ENCODE measurements at places on chromosomes 12 and 14.

DNA sequence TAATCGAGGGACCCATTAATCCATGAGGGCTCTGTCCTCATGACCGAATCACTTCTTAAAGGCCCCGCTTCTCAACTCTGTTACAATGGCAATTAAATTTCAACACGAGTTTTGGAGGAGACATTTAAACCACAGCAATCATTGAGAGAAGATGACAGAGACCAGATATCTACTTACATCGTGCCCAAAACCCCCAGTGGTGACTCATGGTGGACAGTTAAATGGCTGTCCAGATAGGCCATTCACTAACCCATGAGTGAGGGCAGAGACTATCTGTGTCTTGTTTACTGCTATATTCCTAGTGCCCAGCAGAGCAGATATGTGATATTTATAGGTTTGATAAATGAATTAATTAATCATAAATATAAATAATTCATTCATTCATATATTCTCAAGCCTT lies 20.0 kb upstream of the FLVCR2 start:
- no peak for ATAC-seq

DNA sequence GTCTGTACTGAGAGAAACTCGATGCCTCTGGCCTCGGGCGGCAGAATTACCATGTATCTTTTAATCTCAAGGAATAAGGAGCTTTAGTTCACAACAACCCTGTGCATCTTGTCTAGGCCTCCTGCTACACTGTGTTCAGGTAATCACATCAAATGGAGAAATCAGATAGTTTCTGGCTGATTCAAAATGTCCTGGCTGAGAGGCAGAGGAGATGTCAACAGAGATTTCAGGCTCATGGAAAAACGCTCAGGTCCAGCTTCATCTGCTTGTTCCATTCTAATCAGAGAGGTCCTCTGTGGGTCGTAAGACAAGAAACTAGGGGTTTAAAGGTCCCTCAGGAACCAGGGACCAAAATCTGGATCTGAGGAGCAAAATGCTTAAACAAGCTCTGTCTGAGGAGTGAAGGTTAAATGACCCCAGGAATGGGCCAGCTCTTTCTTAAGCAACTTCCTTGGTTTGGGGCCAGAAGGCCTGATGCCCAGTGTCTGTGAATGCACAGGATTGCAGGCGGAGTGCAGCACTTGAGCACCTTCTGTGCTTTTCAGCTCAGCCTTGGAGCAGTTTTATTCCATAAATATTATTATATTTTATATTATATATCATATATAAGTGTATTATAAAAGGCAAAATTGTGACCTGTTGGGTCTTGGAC lies 170.2 kb upstream of the PRICKLE1 start:
- no peak for ATAC-seq

- no peak for ATAC-seq
These were observed 162.7 kb upstream of the CNOT2 start for GRCh38 chr12:70080566-70080965.

GRCh38 chr14:31024010-31024480 lies 1.4 kb upstream of the AP4S1 start:
- ATAC-seq: no peak

DNA sequence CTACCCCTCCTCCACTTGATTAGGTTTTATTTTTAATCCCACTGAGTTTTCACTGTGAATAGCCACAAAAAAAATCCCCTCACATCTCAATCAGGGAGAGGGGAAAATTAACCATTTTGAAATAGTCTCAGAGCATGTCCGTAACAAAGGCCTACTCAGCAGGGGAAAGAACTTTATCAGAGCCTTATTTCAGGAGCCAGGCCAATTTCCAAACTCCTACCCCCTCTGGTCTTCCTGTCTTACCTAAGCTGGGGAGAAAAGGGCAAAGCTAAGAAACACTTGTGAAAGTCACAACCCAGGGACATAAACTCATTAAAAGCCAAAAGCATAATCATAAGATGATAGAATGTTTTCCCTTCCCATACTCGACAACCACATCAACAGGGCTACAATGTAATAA lies 260.3 kb upstream of the DIO3 start:
- no peak for ATAC-seq

GRCh38 chr12:32489070-32489469 lies 89.7 kb downstream of the FGD4 start:
- ATAC-seq: no peak

- ATAC-seq: no peak
These were observed 47.1 kb upstream of the GZMB start for GRCh38 chr14:24681056-24681455.

- ATAC-seq: no peak
These were observed 20.4 kb downstream of the MAP3K9 start for GRCh38 chr14:70788898-70789297.

DNA sequence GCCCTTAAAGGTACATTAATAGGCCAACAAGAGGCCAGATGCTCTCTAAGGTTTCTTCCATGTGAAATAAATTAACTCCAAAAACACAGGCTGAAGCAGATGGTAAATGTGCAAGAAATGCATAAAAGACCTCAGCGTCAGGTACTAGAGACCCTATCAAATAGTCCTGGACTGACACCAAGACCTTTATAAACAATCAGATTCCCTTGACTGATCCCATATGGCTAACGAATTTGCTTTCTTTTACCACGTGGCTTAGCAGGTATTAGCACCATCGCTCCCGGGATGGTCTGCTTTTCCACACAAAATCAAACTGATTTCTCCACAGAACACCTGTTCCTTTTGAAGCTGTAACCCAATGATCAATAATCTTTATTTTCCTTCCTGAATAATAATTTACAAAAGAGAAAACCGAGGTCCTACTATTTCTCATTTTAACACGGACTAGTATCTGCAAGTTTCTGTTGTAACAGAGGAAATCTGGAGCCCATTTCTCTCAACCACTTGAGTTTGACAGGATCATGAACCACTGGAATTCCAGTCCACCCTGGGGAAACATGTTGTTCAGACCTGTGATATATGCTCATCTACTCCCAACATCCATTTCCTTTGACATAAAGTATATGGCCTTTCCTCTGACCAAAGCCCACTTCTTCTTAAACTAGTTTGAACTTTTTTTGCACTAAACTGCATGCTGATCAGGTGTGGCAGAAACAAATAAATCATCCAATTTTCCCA lies 48.2 kb upstream of the DAAM1 start:
- ATAC-seq: no peak

- ATAC-seq: peak; percentile 44
These were observed 89.6 kb downstream of the ERC1 start for GRCh38 chr12:1080520-1081223.

GRCh38 chr12:128940090-128940888 lies 87.0 kb downstream of the GLT1D1 start:
- no peak for ATAC-seq

GRCh38 chr12:80313209-80313608 lies 130.8 kb upstream of the PTPRQ start:
- ATAC-seq: no peak

DNA sequence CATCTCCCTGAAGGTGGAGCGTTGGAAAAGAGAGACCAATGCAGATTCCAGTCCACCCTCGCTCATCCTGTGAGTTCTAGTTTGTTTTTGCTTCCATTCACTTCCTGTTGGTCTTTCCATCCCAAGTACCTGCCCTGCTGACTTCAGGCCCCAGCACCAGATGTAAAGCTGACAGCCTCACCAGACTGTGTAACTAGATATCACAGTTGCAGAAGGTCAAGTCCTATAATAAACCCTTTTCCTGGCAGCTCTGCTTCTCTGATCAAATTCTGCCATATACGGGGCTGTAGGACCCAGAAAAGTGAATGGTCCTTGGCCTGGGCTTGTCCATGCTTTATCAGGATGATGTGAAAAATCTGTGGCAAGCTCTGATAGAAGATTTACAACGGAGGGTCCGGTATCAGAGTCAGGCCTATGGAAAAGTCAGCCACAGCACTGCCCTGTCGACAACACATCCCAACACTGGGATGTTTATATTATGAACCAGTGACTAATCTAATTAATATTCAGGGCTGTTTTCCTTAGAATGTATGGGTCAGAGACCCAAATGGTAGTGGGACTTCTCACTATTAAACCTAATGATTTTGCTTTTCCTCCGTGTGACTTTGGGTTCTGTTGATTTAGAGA lies 42.1 kb downstream of the CCDC175 start:
- ATAC-seq: no peak

- ATAC-seq: no peak
These were observed 21.3 kb upstream of the EIF2B2 start for GRCh38 chr14:74981462-74981782.

DNA sequence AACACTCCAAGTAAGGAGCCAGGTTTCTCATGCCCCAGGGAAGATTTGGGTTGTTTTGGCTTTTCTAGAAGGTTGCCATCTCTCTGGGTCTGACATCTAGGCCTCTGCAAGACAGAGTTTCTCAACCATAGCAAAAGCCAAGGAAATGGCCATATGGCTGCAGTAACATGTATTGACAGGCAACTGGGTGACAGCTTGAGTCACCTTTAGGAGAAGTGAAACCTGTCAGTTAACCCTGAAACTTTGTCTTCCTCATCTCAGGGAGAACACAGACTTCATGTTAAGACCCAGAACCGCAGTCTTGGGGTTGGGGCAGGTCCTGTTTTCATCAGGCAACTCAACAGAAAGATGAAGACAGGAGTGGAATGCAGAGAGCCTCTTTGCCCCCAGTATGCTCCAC lies 46.0 kb upstream of the PLBD1 start:
- ATAC-seq: peak; percentile 56

GRCh38 chr14:69320581-69321365 lies 60.8 kb downstream of the GALNT16 start:
- ATAC-seq: no peak

GRCh38 chr14:54603362-54603761 lies 36.4 kb downstream of the SAMD4A start:
- ATAC-seq: no peak

DNA sequence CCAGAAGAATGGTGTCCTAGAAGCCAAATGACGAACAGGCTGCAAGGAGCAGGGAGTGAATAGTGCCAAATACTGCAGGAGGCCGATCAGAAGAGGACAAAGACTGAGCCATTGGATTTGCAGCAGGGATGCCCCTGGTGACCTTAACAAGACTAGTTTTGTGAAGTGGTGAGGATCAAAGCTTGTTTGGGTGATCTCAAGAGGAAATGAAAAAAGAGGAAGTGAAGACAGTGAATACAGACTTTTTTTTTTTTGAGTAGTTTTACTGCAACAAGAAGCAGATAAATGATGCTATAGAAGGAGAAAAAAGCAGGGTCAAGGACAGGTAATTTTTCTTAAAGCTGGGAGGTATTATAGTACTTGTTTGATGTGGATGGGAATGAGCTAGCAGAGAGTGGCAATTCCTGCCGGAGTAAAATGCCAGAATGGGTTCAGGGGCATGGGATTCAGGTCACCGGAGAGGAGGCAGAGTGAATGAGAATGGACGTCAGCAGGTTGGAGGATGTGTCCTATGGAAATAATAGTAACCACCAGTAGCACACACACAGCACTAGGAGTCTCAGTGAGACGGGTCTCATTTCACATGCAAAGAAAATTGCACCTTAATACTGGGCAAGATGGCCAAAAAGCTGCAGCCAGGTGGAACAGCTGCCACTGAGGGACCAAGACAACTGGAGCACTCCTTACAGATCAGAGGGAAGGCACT lies 345.8 kb upstream of the CCDC196 start:
- ATAC-seq: no peak

DNA sequence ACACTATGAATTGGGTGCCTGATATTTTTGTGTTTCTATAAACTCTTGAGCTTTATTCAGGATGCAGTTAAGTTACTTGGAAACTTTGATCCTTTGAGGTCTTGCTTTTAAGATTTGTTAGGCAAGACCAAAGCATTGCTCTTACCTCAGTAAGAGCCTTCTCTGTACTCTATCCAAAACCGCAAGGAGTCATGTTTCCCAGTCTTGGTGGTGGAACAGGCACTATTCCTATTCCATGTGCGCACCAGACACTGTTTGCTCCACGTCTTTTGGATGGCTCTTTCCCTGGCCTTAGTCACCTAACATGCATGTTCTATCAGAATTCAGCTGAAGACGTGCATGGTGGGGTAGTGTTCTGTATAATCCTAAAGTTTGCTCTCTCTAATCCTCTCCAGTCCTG lies 23.5 kb downstream of the CSRP2 start:
- no peak for ATAC-seq

DNA sequence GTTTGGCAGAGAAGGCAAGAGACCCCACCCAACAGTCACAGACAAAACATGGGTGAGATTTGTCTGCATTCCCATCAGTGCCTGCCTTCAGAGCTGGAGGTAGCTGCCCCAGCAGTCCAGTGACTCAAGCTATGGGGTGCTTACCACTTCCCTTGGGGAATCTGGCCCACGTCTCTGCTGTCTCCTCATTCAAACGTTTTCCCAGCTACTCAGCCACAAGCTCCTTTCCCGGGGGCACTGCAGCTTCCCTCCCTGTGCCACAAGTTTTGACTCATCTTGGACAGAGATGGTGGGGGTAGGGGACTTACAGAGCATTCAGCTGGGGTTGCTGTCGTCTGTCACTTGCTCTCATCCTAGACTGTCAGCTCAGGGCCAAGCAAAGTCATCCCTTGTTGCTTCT lies 66.6 kb downstream of the FBXL14 start:
- ATAC-seq: no peak

DNA sequence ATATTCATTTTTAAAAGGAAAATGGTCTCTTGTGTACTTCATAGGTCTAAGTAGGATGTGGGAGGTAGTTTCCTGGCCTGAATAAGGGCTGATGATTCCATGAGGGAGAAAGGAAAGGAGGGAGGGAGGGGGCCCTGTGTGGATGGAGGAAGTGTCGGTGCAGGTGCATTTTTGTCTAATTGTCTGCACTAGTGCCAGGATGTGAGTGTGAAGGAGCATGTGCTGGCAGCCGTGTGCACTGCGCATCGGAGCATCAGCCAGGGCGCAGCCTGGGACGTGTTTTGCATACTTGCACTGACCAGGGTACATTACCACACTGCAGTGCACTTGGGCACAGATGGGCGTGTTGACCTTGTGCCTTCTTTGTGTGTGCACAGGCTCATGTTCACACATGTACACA lies 29.2 kb downstream of the SMUG1 start:
- ATAC-seq: no peak

DNA sequence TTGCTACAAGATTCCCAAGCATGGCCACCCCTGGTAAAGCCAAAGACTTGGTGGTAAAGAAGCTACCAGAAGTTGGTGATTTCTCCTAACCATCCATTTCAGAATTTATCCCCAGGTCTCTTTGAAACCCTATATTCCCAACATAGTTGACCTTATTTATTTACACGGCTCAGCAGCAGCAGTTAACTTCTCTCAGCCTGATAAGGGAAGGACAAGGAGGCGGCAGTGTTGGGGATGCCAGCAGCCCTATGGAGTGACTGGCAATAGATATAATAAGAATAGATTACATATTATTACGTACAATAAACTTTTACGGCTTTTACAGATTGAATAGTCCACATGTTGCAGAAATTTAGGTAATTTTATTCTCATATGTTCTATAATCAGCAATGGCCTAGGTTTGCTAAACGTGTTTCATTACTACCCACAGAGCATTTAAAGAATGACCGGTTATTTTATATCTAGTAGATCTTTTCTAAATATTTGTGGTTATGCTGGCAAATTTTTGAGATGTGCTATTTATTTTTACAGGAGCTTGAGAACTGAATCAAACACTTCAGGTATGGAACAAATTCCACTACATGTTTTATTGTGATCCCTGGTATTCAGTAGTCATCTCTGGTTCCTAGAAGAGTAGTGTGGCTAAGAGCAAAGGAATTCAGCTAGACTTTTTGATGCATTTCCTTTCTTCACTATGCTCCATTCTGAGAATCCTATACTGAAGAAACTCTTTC lies 19.8 kb upstream of the PALS1 start:
- ATAC-seq: no peak

GRCh38 chr12:120846721-120847120 lies 57.4 kb downstream of the SPPL3 start:
- ATAC-seq: no peak
